Amniotic stem cell (primary cell): ENCODE measurements at places on chromosomes 1 and 21.

GRCh38 chr1:178102218-178102617 lies 8.3 kb downstream of the RASAL2 start:
- no peak for DNase-seq

DNA sequence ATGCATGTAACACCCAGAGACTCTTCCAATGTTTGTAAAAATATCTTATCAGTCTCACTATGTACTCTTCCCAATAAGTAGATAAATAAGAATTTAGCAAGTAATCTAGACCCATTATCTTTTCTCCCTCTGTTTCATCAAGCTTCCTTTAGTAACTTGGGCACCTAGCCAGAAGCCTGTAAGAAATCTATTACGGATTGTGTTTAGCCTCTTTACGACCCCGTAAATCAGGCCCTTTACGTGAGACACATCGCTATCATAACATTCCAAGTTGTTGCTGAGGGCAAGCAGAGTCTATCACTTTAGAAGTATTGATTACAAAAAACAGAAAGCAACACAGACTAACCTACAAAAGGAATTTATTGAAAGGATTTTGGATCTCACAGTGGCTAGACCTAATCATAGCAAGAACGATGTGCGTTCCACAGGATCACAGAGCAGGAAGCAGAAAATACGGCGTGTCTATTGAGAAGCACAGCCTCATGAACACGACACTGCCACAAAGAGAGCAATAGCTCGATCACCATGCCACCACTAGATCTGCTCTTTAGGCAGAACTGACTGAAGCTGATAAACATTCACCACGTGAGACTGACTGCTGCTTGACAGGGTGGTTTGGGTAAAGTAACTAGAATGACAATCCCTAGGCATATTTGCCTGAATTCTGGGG lies 922.1 kb downstream of the AMY1C start:
- no peak for DNase-seq

GRCh38 chr1:112803906-112804762 lies 89.0 kb upstream of the PPM1J start:
- peak; percentile 22 for DNase-seq

DNA sequence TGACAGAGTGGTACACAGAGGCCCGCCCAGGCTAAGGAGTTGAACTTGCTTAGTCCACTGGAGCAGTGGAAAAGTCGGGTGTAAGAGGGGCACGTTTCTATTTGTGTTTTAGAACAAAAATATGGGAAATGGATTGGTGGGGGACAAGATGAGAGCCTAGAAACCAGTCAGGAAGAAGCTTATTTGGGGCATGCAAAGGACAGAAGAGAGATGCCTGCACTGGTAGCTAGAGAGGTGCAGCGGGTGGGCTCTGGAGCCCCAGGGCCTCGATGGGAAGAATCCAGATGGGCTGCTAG lies 1.2 kb upstream of the LIN9 start:
- no peak for DNase-seq

DNA sequence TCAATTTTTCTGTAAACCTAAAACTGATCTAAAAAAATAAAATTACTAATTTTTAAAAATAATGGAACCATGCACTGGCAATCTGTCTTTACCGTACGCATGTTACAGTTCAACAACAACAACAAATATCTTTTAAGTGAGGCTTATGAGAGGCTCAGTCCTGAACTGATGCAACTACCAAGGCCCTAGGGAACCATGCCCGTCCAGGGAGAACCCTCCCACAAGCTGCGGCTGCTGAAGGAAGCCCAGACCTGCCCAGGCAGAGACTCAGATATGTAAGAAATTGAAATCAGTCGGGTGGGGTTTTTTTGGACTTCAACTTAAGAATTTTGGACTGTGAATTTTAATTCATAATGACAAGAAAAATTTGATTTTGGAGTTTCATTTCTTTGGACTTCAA lies 91.1 kb downstream of the NPHP4 start:
- no peak for DNase-seq

- DNase-seq = no peak
Measured at GRCh38 chr1:177008653-177009052, 155.9 kb downstream of the ASTN1 start.

DNA sequence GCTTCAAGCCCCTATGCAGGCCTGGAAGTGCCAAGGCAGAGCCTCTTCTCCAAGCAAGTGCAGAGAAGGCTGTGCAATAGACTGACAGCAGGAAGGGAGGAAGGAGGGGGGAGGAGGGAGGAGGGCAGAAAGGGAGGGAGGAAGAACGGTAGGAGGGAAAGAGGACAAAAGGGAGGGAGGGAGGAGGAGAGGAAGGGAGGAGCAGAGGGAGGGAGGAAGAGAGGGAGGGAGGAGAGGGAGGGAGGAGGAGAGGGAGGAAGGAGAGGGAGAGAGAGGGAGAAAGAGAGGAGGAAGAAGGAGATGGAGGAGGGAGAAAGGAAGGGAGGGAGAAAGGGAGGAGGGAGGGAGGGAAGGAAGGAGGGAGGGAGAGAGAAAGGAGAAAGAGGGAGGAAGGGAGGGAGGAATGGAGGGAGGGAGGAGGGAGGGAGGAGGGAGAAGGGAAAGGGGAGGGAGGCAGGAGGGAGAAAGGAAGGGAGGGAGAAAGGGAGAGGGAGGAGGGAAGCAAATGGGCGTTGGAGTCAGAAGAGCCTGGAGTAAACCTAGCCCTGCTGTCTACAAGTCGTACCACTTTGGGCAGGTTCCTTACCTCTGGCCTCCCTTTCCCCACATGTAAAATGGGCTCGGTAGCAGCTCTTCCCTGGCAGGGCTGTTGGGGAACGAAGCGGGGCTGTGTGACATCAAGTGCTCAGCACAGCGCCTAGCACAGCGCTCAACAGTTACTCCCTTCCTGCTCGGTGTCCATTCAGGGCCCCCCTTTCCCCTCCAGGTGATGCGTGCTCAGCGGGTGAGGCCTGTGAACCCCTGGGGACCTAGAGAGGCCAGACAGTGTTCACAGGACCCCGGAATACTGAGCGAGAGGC lies 244.6 kb downstream of the NPHP4 start:
- DNase-seq = no peak

- DNase-seq = no peak
Measured at GRCh38 chr21:45320261-45321025, 32.7 kb upstream of the POFUT2 start.

DNA sequence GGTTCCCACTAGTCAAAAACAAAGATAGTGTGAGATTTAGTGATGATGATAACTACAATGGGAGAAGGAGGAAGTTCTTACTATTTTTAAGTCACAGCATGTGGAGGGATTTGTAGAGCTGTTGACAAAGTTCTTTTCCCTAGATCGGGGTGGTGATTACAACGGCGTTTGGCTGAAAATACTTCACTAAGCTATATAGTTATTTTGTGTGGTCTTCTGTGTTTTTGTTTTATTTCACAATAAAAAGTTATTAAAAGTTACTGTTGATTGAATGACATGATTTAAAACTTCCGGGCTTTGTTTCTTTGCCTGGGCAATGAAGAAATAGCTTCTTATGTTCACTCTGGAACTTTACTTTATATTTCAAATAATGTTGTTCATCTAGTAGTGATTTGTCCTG lies 47.3 kb upstream of the SSX2IP start:
- no peak for DNase-seq

GRCh38 chr1:220701974-220702373 lies 11.8 kb downstream of the C1orf115 start:
- DNase-seq = no peak

DNA sequence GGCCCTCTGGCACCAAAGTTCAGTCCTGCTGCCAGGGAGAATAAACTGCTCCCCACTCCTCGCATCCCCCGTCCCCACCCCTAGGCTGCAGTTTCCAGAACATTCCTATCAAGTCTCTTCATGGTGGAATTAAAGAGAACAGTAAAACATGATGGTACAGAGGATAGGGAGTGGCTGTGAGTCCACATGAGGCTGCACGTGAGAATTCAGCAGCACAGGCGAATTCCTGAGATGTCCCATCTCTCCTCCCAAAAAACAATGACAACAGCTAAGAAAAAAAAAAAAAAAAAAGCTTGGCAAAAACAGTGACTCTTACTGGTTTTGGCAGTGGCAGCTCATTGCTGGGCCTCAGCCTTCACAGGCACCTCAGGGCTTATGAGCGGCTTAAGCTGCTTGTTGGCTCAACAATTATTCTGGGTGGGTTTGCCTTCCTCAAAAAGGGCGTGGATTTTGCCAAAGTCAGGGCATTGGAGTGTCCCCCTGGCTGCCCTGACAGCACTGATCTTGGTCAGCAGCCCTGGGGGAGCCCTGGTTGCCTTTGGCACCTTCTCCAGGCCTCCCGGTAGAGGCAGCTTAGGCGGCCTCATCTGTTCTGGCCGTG lies 5.7 kb upstream of the IFFO2 start:
- no peak for DNase-seq

- no peak for DNase-seq
Measured at GRCh38 chr1:18100491-18101063, 7.0 kb upstream of the IGSF21 start.

DNA sequence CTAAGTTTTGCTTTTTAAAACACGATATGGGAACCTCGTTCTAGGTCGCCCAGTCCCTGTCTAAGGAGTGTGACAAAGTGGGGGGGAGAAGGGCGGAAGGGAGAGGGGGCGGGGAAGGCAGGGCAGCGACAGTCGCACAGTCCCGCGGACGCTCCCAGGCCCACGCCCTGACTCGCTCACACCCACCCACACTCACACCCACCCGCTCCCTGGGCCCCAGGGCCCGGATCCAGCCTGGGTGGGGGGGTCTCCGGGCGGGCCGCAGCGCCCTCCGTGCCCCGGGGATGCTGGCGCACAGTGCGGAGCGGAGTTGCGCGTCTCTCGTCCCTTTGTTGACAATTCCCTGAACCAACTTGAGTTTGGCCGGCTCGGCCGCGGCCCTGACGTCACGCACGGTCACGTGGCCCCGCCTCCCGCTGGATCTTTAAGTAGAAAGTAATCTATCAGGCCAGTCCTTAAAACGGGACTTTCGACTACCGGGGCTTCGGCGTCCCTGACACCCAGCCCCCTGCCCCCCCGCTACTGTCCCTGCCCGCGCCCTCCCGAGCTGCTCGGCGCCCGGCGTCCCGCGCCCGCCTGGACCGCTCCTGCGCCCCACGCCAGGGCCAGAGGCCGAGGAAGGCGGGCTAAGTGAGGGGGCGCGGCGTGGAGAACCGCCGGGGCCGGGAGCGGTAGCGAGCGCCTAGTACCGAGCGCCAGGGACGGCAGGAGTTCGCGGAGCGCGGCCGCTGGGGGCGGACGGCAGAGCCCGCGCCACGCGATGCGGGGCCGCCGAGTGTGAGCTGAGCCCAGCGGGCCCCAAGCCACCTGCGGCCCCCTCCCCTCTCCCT lies at the start of gene FOXD3:
TSS of gene FOXD3 (plus strand) at position 454 of the 830 bp plus-strand sequence. CDS start 492 bp downstream, outside the sequence.
- no peak for DNase-seq

DNA sequence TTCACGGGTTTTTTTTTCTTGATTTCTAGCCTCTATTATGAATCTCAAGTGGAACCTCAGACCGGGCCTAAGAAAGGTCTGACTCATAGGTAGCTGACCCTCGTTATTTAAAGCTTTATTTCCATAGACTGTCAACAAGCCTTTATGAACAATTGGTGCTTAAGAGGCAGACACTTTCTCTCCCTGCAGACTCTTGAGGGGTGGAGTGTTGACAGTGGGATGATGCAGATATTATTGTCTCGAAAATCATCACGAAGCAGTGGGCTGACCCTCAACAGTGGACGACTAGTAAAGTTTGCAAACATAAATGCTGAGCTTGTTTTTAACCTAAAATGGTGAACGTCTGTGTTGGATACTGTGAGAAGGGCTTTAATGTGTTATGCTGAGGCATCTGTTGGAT lies 1.8 kb downstream of the SFT2D2 start:
- DNase-seq = no peak

DNA sequence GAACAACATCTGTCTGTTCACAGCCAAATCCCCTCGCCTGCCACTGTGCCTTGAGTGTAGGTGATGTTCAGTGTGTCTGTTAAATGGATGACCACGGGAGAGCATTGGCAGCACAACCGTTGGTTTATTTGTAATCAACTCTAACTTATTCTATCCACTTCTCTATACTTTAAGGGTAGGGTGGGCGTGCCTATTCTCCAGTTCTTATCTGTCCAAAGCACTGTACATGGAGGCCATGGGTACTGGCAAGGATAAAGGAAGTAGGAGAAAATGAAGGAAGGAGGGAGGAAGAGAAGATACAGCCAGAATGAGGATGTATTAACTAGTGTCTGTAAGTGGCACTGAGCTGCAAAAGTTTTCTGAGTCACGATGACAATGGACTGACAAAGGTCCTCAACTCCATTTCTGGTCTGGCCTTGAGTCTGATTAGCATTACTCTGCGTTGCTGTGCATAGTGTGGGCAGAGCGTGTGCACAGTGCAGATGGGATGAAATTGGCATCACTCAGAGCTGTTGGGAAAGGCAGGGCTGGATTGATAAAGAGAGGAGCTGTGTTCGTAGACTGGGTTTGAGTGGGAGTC lies 7.1 kb downstream of the RHOU start:
- DNase-seq = no peak

DNA sequence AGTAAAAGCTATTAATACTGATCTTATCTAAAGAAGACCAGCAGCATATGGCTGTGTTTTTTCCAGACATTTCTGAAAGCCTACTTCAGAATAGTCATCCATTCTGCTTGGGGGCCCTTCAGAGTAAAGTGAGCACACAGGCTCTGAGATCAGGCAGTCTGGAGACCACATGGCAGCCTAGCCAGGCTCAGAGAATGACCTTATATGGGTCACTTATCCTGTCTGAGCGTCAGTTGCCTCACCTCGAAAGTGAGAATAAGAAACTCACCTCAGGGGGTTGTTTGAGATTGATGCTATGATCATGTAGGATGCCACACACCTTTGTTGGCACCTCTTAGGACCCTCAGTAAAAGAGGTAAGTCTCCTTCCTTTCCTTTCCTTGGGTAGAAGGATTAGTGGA lies 270.4 kb downstream of the GRIK1 start:
- no peak for DNase-seq

GRCh38 chr1:29960156-29960755 lies 723.9 kb downstream of the PTPRU start:
- no peak for DNase-seq

DNA sequence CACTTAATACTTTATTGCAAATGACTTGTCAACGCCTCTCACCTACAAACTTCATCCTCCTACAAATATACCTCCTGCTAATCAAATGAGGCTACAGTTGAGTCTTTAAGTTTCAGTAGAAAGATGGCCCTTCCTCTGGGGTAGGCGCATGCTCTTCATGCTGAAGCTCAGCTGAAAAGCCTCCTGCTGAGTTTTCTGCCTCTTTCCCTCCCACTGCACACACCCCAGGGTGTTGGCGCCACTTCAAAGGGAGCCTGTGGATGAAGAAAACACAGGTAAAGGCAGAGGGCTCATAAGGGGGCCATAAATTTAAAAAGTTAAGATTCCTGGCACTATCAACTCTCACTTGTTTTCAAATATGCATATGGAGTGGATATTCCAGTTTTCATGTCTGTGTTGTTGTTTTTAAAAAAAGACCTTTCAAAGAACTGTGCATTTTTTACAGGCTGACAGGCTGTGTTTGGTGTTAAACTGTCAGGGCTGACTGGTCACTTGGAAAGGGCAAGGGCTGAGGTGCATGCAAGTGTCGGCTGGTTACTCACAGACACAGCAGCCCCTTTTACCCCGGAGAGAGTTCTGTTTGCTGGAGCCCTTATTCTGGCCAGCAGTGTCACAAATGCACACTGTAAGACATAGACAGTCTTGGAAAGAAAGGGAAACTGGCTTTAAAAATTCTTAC lies 42.9 kb upstream of the LGALS8 start:
- DNase-seq = no peak

- no peak for DNase-seq
Measured at GRCh38 chr1:3788756-3789420, 7.4 kb downstream of the LRRC47 start.

- DNase-seq = no peak
Measured at GRCh38 chr1:116544588-116545358, 26.1 kb downstream of the CD58 start.

GRCh38 chr21:37670883-37671282 lies 245.4 kb downstream of the KCNJ6 start:
- DNase-seq = no peak

GRCh38 chr1:33031506-33031905 lies 5.2 kb downstream of the AK2 start:
- no peak for DNase-seq
